ENCODE measurements at places on chromosomes 6 and 20. TPM values are rescaled to one million over a fixed set of nuclear protein-coding genes. Genes with fewer than 3 reads are reported as not detected.

Gene LTA
- total RNA-seq = not detected

Gene BTNL2
- total RNA-seq = not detected

Gene SMOC2
- not detected for total RNA-seq

Gene PRPF6
- total RNA-seq = 66.0 TPM

Gene OR2J3
- not detected for total RNA-seq
